ENCODE measurements at places on chromosomes 3 and 15.

DNA sequence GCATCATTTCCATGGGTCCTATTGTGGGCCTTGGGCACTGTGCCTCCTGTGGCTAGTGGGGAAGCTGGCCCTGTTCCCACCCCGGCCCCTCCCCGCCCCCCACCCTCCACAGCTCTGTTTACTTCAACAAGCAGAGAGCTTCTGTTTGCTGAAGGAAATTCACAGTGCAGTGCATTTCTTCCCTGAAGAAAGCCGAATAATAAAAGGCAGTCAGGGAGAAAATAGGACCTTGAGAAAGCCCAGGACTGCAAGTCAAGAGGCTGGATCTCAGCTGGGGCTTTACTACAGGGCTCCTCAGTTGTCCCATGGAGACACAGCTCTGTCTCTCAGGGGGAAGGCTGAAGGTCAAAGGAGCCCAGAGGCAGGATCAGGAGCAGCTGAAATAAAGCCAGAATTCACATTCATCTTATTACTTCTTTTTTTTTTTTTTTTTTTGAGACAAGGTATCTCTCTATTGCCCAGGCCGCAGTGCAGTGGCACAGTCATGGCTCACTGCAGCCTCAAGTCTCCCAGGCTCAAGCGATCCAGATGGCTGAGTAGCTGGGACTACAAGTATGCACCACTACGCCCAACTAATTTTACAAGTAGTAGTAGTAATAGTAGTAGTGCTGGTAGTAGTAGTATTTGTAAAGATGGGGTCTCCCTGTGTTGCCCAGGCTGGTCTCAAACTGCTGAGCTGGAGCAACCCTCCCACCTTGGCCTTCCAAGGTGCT lies 33.0 kb upstream of the LACTB start:
- DNase-seq: no peak

- DNase-seq: no peak
Observed at GRCh38 chr3:54970895-54971294, 43.0 kb upstream of the LRTM1 start.

DNA sequence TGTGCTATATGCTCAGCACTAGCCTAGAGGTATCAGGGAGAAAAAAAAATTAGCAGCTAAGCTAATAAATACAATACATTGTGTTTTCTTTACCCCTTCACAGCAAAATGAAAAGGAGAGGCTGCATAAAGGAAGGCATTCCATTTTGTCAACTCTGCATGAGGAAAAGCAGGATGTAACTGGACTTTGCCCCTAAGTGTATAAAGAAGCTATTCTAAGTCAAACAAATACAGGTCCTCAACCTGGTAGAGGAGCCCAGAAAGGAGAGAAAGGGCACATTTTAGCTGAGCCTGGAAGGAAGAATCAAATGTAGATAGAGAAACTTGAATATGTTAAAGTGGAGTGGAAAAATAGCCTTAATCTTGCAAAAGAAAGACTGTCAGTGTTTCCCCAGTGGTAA lies 89.0 kb upstream of the SPRED1 start:
- DNase-seq: no peak

GRCh38 chr3:123365450-123366143 lies 83.3 kb downstream of the ADCY5 start:
- DNase-seq: no peak

GRCh38 chr3:167032267-167032876 lies 347.7 kb downstream of the ZBBX start:
- DNase-seq: peak; percentile 60

GRCh38 chr3:87145553-87145952 lies 81.6 kb upstream of the CHMP2B start:
- DNase-seq: peak; percentile 30

DNA sequence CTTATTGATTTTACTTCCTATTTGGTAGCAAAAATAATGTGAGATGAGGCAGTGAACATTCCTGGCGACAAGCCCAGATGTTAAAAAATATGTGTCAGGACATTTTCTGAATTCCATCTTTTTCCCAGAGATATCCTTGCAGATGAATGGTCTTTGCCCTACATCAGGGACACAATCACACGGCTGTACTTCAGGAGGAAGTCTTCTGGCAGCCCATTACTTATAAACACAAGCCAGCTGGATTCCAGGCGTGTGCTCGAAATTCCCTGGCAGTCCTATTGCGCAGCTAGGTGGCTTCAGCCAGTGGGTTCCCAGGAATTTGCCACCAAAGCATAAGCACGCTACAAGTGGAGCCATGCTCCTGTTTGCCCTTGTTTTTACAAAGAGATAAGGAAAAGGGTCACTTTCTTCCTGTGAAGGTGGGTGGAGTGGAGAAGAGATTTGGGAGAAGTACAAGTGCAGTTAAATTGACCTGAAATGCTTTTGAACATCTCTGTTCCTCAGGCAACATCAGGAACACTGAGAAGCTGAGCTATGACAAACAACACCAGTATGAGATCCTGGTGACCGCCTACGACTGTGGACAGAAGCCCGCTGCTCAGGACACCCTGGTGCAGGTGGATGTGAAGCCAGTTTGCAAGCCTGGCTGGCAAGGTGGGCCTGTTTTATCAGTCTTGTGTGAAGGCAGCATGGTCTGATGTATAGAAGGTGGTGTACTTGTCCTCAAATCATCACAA lies 257.1 kb upstream of the TRIM42 start:
- no peak for DNase-seq

DNA sequence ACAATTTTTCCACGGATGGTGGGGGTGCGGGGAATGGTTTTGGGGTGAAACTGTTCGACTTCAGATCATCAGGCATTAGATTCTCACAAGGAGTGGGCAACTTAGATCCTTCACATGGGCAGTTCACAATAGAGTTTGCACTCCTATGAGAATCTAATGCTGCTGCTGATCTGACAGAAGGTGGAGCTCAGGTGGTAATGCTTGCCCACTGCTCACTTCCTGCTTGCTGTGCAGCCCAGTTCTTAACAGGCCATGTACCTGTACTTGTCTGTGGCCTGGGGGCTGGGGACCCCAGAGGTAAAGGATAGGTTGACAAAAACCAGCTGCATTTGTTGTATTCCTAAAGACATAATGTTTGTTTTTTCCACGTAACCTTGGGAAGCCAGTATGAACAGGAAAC lies 16.0 kb downstream of the DZIP3 start:
- DNase-seq: no peak

GRCh38 chr3:19540464-19540863 lies 392.2 kb downstream of the KCNH8 start:
- DNase-seq: no peak

DNA sequence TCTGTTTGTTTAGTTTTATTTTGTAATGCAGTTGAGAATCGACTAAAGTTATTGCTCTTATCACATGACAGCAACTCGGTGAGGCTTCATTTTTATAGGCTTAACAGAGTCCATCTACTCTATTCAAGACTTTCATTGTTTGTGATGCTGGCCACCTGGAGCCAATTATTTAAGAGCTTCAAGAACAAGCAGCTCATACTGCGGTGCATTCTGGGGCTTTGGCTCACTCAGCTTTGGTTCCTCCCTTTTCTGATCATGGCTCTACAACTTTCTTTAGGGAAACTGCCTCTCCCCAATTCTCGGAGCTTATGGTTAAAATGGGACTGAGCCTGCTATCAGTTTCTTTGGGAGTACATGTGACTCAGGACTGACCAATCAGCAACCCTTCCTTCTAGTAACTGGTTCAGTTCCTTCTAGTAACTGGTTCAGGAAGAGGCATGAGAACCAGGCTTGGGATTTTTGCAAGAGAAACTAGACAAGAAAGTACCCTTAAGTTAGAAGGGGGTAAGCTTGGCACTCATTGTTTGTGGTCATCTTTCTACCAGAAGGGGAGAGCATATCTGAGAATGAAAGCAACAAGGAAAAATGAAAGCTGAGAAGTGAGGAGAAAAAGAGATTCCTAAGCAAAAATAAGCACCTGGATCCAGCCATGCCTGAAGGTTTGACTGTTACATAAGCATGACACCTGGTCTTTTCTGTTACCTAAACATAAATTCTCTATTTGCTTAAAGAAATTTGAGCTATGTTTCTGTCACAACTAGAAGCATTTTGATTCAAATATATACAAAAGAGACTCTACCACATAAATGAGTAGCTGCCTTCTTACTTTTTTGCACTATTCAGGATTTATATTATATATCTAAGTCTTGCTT lies 24.1 kb upstream of the ARHGEF3 start:
- DNase-seq: no peak

- no peak for DNase-seq
Observed at GRCh38 chr15:36843822-36844221, 256.5 kb downstream of the MEIS2 start.

DNA sequence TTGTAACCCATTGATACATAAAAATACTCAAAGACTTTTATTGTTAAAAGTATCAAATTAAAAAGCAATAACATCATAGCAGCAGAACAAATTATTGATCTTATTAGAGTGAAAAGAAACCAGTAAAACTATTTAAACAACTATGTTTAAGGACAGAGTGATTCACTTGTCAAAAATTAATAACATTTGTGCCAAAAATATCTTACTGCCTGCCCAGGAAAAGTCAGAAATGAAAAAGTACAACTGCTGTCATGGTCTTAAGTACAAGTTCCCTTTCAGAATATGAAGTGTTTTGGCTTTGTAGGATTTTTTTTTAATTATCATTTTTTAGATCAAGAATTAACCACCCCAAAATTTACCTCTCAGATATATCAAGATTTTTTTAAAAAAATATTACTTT lies 3.4 kb downstream of the IFT57 start:
- DNase-seq: no peak

DNA sequence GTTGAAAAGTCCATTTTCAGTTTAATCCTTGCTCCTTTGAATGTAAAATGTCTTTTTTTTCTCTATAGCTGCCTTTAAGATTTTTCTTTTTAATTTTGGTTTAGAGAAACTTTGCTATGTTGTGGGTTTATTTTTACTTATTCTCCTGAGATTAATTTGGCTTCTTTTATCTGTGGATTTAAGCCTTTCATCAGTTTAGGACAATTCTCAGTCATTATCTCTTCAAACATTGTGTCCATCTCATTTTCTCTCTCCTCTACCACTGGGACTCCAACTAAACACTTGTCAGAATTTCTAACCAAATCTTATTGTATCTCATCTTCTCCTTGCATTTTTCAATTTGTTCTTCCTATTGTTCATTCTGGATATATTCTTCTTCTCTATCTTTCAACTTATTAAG lies 12.4 kb upstream of the ITGA11 start:
- DNase-seq: no peak

GRCh38 chr15:36880913-36881460 lies 219.4 kb downstream of the MEIS2 start:
- no peak for DNase-seq

DNA sequence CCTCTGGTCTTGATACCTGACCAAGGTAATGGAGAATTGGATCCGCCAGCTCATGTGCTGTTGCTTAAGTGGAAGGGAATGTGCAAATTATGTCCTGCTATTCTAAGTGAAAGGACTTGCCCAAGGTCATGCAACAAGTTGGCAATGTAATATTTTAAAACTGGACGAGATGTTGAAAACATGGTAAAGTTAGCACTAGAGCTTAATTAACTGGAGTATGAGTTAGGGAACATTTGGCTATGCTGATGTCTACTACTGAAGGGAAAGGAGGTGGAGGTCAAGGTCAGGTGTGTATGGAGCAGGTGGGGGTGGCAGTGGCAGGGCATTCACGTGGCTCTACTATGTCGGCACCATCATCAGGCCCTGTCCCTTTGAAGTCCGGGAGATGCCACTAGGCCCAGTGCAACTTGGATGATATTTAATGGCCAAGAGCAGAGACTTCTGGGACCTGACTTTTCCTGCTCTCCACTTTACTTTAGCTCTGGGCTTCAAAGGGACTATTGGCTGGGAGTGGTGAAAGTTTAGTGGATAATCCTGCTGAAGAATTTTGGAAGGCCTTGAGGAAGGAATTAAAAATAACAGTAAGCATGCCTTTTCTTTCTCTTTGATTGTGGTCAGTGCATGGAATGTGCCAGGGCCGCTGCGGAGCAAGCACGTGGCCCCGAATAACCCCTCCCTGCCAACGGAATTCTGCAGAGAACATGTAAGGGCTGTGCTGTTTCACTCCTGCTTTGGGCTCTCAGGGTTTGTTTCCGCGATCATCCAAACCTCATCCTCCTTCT lies 14.9 kb downstream of the SMAD3 start:
- DNase-seq: no peak

- no peak for DNase-seq
Observed at GRCh38 chr3:184126006-184126405, 9.2 kb upstream of the EIF2B5 start.

- DNase-seq: no peak
Observed at GRCh38 chr15:70528816-70529215, 234.5 kb downstream of the UACA start.

DNA sequence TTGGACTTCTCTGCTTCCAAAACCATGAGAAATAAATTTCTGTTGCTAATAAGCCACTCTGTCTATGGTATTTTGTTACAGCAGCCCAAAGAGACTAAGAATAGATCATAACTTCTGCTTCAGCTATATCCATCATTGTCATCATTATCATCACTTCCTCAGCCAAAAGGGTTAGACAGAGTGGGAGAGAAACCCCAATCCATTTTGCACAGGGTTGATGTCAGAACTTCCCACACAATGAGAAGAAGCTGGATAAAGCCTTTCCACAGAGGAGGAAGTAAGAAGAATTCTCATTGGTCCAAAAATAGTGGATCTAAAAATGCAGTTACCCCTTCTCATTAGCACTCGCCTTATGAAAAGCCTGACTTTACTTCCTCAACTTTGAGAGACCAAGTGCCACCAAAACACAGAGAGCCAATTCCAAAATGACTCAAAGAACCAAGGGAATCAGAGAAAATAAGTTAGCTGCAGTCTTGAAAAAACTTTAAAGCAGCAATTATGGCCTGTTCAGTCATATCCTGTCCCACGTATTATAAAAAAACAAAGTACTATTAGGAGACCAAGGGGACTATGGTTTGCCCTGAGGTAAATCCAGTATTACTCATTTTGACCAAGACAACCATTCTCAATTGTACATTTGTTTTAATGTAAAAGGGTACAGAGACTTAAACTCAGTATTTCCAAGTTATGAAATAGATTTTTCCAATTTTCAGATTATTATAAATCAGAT lies 80.2 kb downstream of the WNT5A start:
- DNase-seq: no peak

DNA sequence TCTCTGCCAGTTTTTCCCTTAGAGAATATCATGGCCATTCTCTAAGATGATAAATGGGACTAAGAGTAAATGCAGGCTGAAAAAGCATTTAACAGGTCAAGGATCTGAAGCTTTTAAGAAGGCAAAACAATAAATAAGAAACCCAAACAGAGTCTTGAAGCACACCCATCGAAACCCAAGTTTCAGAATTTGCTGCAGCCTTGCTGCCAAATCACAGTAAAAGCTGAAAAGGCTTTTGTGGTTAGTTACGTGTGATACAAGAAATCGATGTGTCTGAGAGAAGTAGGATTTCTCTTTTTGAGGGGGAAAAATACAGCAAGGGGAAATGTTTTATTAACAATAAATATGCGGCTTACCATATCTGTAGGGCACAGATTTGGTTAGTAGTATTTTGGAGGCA lies 92.0 kb downstream of the IGF1R start:
- DNase-seq: no peak

- DNase-seq: no peak
Observed at GRCh38 chr15:48582452-48583247, 62.9 kb downstream of the FBN1 start.

Measured in DMS153 (cell line).